ENCODE measurements at places on chromosomes 4 and X.

GRCh38 chr4:38752372-38752940, 30.3 kb downstream of the TLR10 start:
- DNase-seq = no peak

- DNase-seq = no peak
These were observed 30.3 kb upstream of the LAP3 start for GRCh38 chr4:17546678-17547077.

GRCh38 chr4:14280567-14280966, 653.0 kb upstream of the BOD1L1 start:
- no peak for DNase-seq

DNA sequence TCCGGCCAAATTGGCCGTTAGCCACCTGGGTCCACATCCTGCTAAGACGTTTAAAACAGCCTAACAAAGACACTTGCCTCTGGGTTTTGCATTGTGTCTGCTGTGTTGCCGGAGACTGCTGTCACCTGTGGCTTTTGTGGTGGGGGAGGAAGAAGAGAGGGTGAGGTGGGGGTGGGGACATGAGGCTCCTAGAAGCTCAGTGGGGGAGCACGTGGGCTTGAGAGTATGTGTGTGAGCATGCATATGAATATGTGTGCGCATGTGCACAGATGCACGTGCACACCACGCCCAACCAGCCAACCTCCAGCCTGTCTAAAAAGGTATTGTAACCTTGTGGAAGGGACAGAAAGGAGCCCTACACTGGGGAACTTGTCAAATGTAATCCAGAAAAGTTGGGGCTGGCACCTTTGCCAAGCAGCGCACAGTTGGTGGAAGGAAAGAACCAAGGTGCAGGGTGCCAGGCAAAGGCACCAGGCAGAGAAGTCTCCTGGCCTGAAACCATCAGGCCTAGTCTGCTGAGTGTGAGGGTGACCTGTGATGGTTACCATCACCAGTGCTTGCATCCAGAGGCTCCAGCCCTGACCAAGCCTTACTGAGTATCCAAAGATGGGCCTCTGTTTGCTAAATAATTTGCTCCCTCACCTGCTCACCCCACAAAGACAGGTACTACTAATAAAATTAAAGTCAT, 10.1 kb upstream of the SASH3 start:
- DNase-seq = no peak

- DNase-seq = no peak
These were observed 254.2 kb downstream of the ADAMTS3 start for GRCh38 chr4:72314869-72315268.

- no peak for DNase-seq
These were observed 3.2 kb downstream of the RPS6KA3 start for GRCh38 chrX:20263474-20263873.

DNA sequence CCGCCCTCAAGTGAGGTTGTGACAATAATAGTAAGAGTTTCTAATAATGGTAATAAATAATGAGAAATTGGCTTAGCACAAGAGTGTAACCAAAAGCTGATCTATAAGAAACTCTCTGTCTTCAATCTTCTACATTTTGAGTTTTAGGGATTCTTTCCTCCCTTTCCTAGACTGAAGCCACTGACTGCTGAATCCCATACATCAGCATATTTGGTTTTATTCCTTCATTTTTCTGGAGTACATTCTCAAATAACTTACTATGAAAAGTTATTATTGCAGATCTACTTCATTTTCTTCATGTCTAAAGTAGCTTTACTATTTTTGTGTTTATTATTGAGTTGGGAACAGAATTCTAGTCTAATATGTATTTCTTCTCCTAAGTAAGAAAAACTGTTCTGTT, 49.9 kb upstream of the ADAD1 start:
- no peak for DNase-seq

DNA sequence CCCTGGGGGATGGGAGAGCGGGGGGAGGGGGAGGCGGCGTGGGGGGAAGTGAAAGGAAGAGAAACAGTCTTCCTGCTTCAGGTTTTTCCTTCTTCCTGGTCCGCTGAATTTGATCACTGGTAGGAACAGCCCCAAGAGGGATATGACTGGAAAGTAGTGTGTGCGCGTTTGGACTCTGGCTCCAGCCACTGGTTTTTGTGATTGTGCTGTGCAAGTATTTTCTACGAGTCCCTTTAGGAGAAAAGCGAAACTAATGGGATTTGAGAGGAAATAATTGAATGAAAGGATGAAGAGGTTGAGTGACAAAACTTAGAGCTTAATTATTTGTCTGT, 836 bp downstream of the PRRG1 start:
- DNase-seq = no peak

DNA sequence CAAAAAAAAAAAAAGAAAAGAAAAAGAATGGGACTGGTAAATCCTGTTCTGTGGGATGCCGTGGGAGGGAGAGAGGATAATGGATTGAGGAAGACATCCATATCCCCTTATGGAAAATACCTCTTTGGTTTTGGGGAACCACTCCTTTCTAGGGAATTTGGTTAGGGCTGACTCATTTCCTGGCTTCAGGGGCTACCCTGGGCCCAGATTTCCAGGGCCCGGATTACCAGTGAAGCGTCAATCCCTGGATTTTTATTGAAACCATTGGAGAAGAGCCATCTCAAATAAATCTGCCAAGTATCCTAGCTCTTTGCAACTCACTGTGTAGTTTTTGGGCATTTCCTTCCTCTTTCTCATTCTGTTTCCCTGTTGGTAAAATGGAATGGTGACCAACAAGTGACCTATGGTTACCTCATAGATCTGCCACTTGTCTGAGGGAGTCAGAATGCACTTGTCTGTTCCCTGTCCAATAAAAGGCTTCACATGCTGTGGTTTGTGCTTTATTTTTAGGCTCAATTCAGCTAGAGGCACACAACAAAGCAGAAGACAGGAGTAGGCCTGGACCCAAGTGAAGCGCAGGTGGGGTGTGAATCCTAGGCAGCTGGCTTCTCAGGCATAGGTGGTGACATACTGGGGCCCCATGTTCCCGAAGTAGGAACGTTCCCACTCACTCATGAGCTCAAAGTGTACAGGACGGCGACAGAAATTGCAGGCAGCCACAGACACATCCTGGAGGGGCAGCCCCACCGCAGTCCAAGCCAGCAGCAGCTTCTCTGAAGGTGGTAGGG, 8.6 kb downstream of the APEX2 start:
- DNase-seq = peak; percentile 21

GRCh38 chr4:87025614-87026041, 90.8 kb downstream of the AFF1 start:
- no peak for DNase-seq

- peak; percentile 4 for DNase-seq
These were observed 27.1 kb downstream of the CFAP299 start for GRCh38 chr4:80362578-80363181.

GRCh38 chrX:153401133-153401764, at the start of gene PNMA6E:
Gene PNMA6E, minus strand, starts transcription at chrX:153401350. Its CDS starts 2,501 bp downstream, at chrX:153398849.
- no peak for DNase-seq

DNA sequence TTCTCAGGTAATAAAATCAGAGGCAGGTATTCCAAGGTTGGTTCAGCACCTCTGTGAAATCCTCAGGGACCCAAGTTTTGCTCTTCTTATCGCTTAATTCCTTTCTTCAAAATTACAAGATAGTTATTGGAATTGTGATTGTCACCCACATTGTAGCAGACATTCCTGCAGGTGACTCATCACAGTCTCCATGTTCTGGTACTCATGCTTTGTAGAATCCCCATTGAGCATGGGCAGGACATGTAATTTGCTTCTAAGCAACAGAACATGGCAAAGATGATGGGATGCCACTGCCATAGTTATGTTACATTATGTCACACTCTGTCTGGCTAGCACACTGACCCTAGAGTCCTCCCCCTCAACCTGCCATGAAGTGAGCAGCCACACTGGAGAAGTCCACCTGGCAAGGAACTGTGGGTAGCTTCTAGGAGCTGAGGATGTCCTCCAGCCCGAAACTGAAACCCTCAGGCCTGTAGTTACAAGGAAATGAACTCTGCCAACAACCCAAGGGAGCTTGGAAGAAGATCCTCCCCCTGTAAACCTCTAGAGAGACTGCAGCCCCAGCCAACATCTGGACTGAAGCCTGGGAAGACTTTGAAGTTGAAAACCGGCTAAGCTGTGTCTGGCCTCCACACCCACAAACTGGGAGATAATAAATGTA, 58.3 kb upstream of the GUCY1A1 start:
- DNase-seq = no peak

GRCh38 chr4:144589512-144589911, 56.4 kb upstream of the HHIP start:
- no peak for DNase-seq

GRCh38 chr4:71167083-71167482, 171.7 kb upstream of the SLC4A4 start:
- DNase-seq = no peak

- DNase-seq = no peak
These were observed 545.5 kb downstream of the SPOCK3 start for GRCh38 chr4:166688835-166689234.

DNA sequence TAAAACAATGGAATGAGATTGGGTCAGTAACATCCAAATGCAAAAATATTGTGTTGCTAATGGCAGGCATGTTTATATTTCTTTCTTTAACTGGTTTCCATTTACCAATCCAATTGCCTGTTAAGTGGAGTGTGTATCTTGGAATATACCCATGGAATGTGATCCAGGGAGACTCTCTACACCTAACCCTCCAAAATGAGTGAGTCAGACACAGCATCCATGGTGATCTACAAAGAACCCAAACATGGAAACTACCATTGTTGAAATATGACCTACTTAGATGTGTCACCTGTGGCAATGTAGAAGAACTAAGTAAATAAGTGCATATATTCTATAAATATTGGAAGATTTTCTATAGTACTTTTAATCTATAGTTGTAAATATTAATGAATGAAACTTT, 110.3 kb downstream of the AREG start:
- no peak for DNase-seq

- no peak for DNase-seq
These were observed 88.3 kb downstream of the BCOR start for GRCh38 chrX:40009462-40009851.

- no peak for DNase-seq
These were observed 810.4 kb downstream of the PCDH7 start for GRCh38 chr4:31530555-31530954.

- no peak for DNase-seq
These were observed 234.8 kb downstream of the BCOR start for GRCh38 chrX:39862963-39863362.

DNA sequence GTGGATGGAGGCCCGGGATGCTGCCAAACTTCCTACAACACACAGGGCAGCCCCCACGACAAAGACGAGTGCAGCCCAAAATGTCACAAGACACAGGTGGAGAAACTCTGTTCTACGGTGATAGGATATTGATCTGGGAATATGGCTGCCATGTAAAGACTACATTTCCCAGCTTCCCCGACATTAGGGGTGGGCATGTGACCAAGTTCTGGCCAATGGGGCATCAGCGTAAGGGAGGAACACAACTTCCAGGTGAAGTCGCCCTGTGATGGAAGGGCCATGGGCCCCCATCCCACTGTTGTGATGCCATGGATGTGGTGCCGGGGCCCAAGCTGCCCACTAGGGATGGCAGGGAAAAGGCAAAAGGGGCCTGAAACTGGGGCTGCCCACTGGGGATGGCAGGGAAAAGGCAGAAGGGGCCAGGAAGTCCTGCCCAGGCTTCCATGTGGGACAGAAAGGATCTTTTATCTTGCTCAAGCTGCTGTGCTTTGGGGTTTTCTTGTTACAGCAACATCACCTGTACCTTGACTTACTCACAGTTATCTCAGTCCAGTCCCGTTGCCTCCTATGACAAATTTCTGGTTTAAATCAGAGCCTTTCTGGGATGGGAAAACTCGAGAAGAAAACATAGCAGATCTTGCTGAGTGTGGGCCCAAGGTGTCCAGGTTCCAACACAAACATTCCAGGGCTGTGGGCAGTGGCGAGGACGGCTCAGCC, 9.7 kb upstream of the ADRA2C start:
- no peak for DNase-seq

GRCh38 chrX:32448945-32449344, 762.4 kb downstream of the DMD start:
- DNase-seq = no peak

GRCh38 chr4:105345358-105345757, 128.5 kb downstream of the PPA2 start:
- DNase-seq = no peak

GRCh38 chr4:52837716-52838558, 24.2 kb upstream of the RASL11B start:
- DNase-seq = peak; percentile 54

DNA sequence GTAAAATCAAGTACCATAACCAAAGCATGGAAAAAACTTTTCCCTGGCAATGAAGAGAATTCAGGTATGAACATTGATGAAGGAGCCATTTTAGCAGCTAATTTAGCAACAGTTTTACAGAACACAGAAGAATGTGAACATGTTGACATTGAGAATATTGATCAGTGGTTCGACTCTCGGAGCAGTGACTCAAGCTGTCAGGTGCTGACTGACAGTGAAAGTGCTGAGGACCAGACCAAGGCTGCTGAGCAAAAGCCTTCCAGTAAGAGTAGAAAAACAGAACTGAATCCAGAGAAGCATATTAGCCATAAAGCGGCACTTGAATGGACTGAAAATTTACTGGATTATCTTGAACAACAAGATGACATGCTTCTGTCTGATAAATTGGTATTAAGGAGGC, 2.8 kb downstream of the TIGD2 start:
- no peak for DNase-seq

GRCh38 chr4:151304226-151304625, 21.2 kb downstream of the SH3D19 start:
- no peak for DNase-seq
